ENCODE measurements at places on chromosomes 4 and X.

DNA sequence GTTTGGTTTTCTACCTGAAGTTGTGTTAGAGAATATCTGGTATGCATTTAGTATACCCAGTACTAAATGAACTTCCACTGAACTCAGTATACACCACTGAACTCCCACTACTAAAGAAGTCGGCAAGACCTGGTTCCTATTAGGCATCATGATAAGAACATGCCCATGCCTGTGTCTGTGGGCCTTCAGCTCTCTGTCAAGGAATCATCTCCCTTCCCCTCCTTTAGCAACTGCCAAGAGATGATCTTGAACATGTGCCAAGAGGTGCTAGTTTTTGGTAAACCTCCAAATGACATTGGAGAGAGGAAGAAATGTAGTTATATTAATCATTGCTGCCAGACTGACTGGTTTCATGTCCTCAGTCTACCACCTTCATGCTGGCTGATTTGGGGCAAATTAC is 113.2 kb downstream of the ATP10D start:
- DNase-seq = no peak

- no peak for DNase-seq
These were observed 22.1 kb downstream of the LUZP4 start for GRCh38 chrX:115311601-115312001.

DNA sequence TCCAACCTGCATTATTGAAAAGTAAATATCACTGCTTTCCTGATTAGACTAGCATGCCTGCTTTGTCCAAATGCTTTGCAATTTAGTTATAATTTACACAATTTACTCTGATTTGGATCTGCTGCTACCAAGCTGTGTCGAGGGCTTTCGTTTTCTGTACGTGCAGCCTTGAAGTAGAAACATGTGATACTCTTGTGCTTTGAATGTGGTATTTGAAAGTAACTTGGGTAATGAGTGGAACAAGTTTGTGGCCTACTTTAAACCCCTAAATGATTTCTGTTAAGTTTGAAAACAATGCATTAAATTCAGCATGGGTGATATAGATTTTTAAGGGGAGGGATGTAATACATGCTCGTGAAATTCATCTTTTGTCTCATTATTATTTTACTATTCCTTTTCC is 240.7 kb downstream of the IQCM start:
- no peak for DNase-seq

- DNase-seq = no peak
These were observed 4.0 kb downstream of the CDKN2AIP start for GRCh38 chr4:183448436-183448835.

- no peak for DNase-seq
These were observed 112.2 kb downstream of the AKAP4 start for GRCh38 chrX:50088645-50089044.

GRCh38 chr4:10023806-10024205 is 2.5 kb upstream of the SLC2A9 start:
- no peak for DNase-seq

GRCh38 chr4:153099391-153100140 is 104.7 kb upstream of the TRIM2 start:
- no peak for DNase-seq

GRCh38 chr4:149164282-149164681 is 651.4 kb downstream of the IQCM start:
- DNase-seq = no peak

DNA sequence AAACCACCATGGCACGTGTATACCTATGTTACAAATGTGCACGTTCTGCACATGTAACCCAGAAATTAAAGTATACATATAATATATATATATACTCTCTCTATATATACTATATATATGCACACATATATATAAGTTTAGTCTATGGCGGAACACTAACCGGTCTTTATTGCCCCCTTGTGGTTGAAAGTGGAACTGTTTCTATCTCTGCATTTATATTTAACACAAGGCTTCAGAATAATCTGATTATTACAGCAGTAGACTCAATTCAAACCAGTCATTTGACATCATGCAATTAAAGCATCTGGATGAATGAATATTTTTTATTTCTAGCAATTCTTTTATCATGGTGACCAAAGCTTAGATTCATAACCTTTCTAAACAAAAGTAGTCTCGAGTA is 14.6 kb downstream of the RAB9B start:
- DNase-seq = no peak

- DNase-seq = no peak
These were observed 3.1 kb upstream of the FAM241A start for GRCh38 chr4:112142182-112142581.

DNA sequence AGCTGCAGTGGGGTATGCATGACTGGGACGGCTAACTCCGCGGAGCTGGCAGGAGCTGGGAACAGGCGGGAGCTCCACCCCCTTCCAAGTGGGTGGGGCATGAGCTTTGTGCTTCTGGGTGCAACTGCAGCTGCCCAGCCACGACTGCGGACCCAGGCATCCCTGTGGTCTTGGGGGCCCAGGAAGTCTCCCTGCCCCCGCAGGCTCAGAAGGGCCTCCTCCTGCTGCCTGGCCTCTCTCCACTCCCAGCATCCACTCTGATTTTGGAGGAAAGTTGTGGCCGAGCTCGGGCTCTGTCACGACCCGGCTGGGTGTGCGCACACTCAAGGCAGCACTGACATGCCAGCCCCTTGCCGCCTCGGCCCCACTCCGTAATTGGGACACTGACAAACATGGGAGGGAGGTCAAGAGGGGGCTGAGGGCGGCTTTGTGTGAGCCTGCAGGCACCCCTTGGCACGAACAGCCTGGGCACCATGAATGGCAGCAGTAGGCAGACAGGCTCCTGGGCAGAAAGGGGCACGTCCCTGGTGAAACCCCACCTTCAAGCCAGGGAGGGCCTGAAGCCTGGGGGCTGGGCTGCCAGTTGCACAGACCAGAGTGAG is 822.6 kb downstream of the GLUD2 start:
- no peak for DNase-seq

DNA sequence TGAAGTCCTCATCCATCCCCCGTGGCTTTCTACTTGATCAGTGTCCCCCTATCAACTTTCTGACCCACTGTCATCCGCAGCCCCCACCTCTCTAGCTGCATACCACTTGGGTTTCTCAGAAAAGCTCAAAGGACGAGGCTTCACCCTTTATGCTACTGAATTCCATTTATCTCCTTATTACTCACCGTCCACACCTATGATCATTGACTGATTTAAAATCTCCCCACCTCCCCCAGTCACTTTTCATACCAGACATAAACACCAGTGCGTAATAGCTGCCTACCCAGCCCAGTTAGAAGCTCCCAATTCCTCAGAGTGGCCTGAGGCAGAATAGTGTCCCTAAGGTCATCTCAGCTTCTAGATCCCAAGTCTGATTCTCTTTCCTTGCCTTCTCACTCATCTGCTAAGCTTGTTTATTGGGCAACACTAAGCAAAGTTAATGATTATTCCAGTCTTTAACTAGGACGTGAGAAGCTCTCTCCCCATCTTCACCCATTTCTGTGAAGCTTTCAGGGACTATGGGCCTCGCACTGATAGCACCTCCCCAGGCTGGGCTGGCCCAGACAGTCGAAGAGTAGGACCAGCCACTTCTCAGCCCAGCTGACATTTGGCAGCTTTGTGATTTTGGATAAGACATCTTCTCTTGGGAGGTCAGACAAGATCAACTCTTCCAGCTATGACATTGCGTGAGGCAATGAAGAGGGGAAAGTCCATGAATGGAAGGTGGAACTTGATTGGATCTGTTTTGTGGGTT is 7.2 kb upstream of the DDX60L start:
- no peak for DNase-seq

GRCh38 chrX:16282209-16282608 is 114.9 kb downstream of the MAGEB17 start:
- DNase-seq = no peak

DNA sequence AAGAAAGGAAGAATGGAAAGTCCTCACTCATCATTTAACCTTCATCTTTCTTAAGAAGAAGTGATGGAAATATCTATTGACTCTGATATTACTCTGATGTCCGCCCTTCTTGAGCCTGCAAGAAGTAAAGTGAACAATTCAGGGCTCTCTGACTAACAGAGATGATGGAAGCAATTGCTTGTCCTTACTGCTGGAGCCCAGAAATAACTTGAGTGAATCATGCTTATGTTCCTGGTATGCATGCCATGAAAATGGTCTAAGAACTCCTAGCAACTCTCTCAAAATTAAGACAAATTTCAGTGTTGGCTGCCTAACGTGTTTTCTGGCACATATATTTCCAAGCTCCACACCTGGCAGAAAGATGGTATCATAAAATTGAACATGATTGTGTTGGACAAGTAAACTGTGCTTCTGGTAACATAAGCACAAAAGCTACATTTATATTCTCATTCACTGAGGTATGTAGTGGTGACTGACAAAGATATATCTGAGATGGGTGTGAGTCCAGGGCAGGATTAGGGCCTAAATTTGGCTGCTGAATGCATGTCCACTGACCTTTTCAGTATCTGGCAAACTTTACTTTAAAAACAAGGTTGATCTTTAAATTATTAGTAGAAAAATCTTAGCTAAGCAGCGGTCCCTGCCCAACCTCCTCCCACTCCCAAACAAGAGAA is 109.2 kb upstream of the OTUD4 start:
- no peak for DNase-seq

- no peak for DNase-seq
These were observed 94.2 kb downstream of the CXCL13 start for GRCh38 chr4:77699731-77700210.

DNA sequence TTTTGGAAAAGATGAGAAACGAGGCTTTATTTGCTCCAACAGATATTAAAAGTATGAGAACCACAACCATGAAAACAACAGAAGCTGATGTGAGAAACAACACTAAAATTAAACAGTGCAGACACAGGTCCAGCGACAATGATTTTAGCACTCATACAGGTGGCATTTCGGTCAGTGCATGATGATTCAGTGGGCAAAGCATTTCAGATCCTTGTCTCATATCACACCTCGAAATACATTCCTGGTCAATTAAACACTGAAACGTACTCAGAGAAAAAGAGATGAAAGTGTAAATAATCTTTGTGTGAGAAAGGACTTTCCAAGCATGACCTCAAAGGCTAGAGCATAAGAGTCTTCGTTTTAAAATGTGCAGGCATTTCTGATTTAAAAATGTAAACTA is 85.2 kb downstream of the ACOX3 start:
- DNase-seq = no peak

GRCh38 chr4:101103381-101104142 is 243.8 kb downstream of the PPP3CA start:
- DNase-seq = no peak

DNA sequence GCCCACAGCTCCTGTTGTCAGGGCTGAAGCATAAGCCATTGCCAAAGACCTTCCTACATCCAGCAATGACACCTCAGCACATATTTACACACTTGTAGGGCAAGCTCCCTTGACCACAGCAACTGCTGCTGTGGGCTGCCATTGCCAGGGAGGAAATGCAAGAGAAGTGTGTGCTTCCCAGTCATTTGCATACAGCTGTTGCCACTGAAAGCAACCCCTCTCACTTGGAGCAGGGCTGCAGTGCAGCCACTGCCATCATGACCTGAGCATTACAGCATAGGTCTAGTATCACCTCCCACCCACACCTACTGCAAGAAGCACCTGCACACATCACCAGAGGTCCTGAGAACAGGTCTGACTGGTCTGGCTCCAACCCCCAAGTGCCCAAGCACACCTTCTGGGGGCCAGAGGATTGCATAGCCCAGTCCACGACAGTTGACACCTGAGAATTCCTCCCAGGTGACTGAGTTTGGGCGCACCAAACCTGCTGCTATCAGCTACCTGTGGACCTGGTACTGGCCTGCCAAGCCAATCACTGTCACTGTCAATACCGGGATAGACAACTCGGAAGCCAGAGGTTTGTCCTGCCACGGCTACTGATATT is 636.5 kb upstream of the SLIT2 start:
- no peak for DNase-seq

DNA sequence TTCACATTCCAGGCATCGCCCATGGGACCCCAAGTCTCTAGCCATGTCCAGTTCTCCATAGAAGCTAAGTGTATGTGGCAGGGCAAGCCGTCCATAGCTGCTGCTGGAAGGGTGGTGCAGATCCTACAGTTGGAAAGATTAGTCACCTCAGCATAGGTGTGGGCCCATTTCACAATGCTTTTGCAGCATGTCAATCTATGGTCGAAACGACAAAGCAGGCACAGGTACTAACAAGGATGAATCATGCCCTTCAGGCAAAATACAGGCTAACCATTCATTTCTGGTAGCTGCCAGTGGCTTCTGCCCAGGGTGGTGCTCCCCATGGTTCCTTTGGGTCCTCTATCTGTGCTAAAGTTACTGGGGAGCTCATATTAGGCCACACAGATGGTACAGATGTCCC is 225.2 kb downstream of the ADGRL3 start:
- DNase-seq = no peak

- DNase-seq = no peak
These were observed 1.3 kb upstream of the TET2 start for GRCh38 chr4:105145156-105145902.

DNA sequence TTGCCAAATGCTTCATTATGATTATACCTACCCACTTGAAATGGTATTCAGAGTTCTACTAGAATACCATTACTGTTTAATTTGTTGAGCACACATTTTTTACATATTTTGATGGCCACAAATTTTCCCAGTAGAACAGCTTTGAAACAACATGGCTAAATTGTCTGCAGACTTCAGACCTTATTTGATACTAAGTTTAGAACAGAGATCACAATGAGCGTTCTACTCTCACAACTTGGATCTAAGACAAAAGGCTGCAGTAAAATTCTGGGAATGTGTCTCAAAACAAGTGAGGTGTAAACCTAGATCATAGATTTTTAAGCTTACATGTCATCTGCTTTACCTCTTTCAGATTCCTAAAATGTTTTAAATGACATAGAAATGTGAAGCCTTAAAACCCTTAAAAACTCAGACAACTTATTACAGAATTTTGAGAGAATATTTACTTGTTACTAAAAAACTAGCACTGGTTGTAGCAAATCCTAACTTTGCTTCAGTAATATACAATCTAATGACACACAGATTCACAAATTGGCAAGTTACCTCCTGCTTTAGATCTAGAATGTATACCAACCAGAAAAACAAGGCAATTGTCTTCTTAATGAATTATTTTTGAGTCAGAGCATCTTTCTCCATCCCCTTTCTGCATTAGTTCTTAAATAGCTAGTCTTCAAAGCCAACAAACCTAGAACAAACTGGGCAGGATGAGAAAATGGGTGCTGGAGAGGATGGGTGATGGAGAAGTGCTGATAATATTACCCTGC is 243.3 kb downstream of the SLC7A11 start:
- DNase-seq = no peak

- no peak for DNase-seq
These were observed 48.1 kb downstream of the SRPX start for GRCh38 chrX:38172596-38172995.

- DNase-seq = no peak
These were observed 85.6 kb upstream of the CPEB2 start for GRCh38 chr4:14916554-14917297.

DNA sequence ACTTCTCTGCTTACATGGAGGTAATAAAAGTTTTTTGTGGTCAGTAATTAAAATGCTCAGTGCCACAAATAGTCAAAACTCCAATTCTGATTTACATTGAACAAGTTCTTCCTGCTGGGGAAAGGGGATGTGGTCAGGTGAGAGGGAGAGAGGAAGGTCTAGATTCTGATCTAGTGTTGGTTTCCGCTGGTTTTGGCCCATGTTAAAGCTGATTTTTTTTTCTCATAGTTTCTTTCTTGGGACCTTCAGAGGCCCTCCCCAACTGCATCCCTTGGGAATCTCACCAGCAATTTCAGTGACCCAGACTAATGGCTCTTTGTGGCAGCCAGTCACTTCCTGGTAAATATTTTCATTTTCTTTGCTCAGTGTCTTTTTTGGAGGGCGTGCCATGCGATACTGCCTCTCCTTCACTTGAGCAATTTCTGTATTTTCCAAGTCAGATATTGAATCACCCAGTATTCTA is 332.7 kb downstream of the RAPGEF2 start:
- no peak for DNase-seq

- no peak for DNase-seq
These were observed 59.3 kb downstream of the RWDD4 start for GRCh38 chr4:183599690-183600089.

Data from stimulated activated naive CD8-positive, alpha-beta T cell treated with anti-CD3 and anti-CD28 coated beads, Interleukin-15, Interleukin-2, amounts not matched to agents 100 U/mL and 50 U/mL, for 24 hours (primary cell).